ENCODE measurements at places on chromosomes 2 and 18.

GRCh38 chr2:147425437-147426029 is 419.3 kb upstream of the ACVR2A start:
- no peak for DNase-seq

GRCh38 chr2:172931918-172932520 is 143.6 kb upstream of the MAP3K20 start:
- peak; percentile 57 for DNase-seq

- no peak for DNase-seq
Observed at GRCh38 chr2:7430869-7431641, 513.8 kb downstream of the RNF144A start.

GRCh38 chr2:102418421-102418961 is 4.5 kb upstream of the IL18RAP start:
- DNase-seq = no peak

- no peak for DNase-seq
Observed at GRCh38 chr18:68056936-68057335, 540.4 kb upstream of the DSEL start.

DNA sequence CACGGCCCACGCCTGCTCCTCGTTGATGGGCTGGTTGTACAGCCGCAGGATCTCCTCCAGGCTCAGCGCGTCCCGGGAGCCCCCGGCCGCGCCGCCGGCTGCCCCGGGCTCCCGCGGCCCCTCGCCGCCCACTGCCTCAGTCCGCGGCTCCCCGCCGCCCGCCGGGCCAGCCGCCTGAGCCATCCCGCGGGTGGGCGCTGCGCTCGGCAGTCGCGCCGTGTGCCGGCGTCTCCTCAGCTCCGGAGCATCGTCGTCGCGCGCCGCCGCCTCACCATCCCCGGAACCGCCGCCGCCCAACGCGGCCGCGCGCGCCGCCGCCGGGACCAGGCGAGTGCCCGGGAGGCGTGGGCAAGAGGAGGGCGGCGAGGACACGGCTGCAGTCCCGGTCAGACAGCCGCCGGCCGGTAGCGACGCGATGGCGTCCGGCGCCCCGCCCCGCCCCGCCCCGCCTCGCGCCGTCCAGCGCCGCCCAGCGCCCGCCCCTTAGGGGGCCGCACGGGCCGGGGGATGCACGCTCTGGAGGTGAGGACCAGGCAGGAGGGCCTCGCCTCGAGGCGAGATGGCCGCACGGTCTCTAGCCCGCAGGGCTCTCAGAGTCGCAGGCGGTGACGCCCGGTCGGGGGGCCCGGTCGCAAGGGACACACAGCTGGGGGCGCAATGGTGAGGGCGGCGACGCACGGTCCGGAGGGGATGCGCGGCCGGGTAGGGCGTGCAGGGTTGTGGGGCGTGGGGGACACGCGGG is at the start of gene SPIRE1:
Gene SPIRE1, minus strand, starts transcription at position 424 of the 742 bp plus-strand sequence. Its CDS starts 241 bp downstream, at position 183.
- no peak for DNase-seq

DNA sequence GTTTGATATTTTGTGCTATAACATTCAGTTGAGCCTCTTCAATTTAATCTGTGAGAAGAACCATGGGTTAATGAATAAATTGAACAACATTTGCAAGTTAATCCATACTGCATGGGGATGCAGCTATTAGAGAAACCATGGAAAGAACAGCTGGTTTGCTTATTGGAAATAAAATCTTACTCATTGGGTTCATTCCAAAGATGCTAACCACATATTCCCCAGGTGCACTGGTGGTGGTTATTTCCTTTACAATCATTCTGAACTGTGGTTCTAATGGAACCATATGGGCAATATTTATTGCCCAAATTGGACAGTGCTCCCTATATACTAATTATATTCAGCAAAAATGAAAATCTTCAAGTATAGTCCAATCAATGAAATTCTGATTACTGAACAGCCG is 1200.4 kb upstream of the CDH2 start:
- no peak for DNase-seq

GRCh38 chr2:24342110-24342910 is 18.0 kb downstream of the ITSN2 start:
- DNase-seq = no peak

- DNase-seq = no peak
Observed at GRCh38 chr2:47999512-47999911, 93.2 kb upstream of the FBXO11 start.

GRCh38 chr18:37438417-37439180 is 127.0 kb downstream of the CELF4 start:
- no peak for DNase-seq

DNA sequence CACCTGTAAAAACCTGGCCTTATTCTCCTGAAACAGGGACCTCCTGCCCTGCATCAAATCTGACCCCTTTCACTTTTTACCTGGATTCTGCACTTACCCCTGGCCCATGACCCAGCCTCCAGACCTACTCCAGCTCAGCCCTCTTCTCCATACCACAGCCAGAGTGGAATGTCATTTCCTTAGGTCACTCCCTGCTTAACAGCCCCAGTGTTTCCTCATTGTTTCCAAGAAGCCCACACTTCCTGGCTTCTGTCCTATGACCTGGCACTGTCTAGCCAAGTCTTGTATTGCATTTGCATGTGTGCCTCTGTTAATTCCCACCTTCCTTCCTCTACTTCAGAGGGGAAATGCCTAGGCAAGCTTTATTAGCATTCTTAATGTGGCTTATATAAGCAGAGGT is 51.4 kb upstream of the TRIB2 start:
- DNase-seq = no peak

GRCh38 chr2:28413152-28413898 is 20.7 kb downstream of the FOSL2 start:
- no peak for DNase-seq

DNA sequence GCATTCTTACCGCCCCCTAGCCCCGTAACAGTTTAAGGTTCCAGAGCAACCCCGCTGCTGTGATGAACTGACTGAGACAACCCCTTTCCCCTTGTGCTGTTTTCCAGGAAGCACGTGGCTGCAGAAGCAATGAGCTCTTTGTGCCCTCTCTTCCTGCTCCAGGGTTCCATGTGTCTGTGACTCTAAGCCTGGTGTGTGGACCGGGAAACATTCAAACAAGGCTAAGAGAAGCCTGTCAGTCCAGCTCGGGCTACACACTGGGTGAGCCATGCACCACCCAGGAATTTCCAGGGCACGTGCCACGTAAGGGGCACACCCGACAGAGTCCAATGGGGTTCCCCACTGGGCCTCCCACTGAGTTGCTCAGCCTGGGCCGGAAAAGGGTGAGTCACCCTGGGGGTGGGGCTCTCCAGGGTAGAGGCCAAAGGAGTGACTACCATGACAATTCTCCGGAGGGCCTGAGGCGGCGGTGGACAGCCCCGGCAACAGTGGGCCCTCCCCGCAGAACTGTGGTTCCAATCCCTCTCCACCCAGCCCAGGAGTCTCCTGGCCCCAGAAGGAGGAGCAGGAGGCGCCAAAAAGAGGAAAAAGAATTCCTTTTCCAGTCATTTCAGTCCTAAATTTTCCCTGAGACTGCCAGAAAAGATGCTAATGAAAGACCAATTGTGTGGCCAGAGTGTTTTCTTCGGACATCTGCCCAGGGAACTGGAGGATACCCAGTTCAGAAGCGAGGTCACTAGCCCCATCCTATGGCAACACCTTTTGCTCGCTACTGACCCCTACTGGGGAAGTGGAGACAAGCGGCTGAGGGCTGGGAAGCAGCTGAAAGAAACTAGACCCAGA is 157.8 kb upstream of the SLC1A4 start:
- DNase-seq = peak; percentile 80

GRCh38 chr2:86372641-86373502 is 35.4 kb upstream of the REEP1 start:
- DNase-seq = no peak
